Activated CD4-positive, alpha-beta T cell treated with anti-CD3 and anti-CD28 coated beads, Interleukin-2, amount 50 U/mL, for 24 hours (primary cell): ENCODE measurements at places on chromosomes 6 and 20.
A peak's percentile ranks its signal among the peaks of the same experiment; 100 is the strongest.

- DNase-seq, result no peak
These were observed 272.5 kb upstream of the JAG1 start for GRCh38 chr20:10946124-10946880.

- no peak for DNase-seq
These were observed 154.6 kb upstream of the SOX4 start for GRCh38 chr6:21438986-21439352.

DNA sequence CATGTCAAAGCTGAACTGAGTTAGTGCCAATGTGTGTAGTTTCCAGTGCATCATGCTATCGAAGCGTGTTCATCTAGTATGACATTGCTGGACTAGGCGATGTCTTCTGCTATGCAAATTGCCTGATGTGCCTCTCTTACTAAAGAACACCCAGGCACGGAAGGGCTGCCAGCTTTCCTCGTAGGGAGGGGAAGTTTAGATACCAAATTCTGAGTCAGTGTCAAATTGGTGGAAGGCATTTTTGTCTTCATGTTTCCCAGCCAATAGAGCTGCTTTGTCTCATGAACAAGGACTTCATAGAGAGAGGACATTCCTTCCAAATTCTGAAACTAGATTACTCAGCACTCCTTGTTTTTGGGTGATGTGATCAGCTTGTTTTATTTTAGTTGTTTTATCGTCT, 320.1 kb downstream of the BTBD3 start:
- DNase-seq, result no peak

- DNase-seq, result no peak
These were observed 98.1 kb downstream of the SYNDIG1 start for GRCh38 chr20:24567508-24567907.

DNA sequence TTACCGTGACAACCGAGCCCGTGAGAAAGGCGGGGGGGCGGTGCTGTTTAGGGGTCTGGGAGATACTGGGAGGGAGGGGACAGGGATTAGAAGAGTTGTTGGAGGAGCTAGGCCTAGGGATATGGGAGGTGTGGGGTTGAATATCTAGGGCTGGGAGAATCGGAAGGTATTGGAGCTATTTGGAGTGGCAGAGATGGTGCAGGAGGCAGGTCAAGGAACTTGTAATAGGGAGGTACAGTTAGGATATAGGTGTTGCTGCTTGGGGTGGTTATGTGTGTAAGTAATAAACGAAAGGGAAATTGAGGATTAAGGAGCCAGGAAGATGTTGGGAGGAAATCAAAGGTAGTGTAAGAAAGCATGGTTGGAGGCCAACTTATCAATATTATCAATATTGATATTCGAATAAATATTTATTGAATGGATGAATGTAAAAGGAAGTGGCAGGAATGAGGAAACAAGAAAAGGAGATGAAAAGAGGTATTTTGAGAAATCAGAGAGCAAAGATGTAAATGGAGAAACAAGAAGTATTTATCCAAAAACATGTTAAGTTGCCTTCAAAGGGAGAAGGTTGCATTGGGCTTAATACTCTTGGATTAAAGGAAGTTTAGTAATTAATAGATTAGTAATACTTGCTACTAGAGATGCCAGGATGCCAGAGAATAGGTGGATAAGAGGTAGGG, 602 bp downstream of the PPP1R11 start:
- no peak for DNase-seq

GRCh38 chr6:163302747-163303146, 111.8 kb upstream of the QKI start:
- no peak for DNase-seq

DNA sequence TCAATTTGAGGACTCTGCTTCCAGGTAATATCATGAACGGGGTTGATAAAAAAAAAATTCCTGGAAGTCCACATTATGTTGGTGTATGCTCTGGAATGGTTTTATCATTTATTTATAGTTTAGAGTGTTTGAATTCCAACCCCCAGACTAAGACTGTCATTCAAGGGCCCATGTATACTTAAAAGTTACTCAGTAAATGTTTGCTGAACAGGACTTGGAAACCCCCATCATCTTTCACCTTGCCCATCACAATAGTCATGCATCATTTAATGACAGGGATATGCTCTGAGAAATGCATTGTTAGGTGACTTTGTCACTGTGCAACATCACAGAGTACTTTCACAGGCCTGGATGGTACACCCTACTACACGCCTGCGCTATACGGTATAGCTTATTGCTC, 104.8 kb downstream of the ATXN1 start:
- no peak for DNase-seq

DNA sequence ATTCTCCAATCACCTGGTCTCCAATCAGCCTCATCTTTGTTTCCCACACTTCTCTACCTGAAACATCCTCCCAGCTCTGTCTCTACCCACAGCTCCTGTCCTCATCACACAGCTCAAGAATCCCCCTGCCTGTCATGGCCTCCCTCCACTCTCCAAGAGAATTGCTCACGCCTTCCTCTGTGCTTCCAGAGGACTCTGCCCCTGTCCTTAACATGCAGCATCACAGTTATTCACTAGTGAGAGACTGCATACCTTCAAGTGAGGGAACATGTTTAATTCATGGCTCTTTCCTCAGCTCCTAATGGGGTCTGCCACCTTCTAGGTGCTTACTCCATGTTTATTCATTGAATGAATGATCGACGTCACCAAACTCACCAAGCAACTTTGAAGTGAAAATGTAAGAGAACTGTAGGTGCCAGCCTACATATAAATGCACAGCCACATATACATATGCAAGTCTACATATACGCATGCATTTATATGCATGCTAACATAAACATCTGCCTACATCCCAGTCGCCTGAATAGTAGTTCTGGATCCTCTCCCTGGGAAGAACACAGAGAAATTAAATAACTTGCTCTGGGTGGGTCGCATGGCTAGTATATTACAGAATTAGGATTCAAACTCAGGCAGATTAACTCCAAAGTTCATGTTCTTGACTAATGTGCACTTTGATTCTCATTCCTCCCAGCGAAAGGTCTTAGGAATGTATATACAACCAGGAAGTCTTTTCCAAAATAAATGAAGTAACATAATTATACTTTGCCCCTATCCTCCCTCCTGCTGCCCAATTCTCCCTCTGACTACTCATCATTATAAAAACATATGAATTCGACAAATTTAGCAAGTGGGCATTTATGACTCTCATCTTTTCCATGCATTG, 295.6 kb downstream of the MAFB start:
- DNase-seq, result no peak

GRCh38 chr6:136326038-136326553, 36.5 kb upstream of the BCLAF1 start:
- no peak for DNase-seq

- DNase-seq, result no peak
These were observed 216.3 kb upstream of the ECI2 start for GRCh38 chr6:4351520-4352321.

DNA sequence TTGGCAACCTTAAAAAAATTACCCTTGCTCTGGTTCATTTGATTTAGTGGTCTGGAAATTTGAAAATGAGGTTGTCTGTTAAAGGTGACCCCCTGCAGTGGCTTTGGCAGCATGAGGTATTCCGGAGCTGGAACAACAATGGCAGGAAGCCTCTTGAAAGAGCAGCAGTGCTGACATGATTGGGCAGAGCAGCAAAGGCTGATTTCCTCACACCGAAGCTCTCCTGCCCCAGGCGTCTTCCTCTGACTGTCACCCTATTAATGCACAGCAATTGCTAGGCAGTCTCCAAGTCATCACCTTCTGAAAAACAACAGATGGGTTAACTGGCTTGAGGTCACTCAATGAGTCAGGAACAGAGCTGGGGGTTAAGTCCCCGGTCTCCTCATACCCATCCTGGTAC, 241.8 kb upstream of the MMS22L start:
- no peak for DNase-seq

GRCh38 chr20:38804682-38805501, 605 bp upstream of the PPP1R16B start:
- no peak for DNase-seq

GRCh38 chr6:158367816-158368215, 55.6 kb downstream of the TULP4 start:
- DNase-seq, result no peak

- peak; percentile 25 for DNase-seq
These were observed 22.6 kb upstream of the HLA-DQB2 start for GRCh38 chr6:32785781-32786533.

- no peak for DNase-seq
These were observed 6.5 kb upstream of the GATA5 start for GRCh38 chr20:62482146-62482809.

- DNase-seq, result no peak
These were observed 1.2 kb downstream of the FAM8A1 start for GRCh38 chr6:17601386-17601703.

GRCh38 chr6:21665110-21665391, 71.5 kb downstream of the SOX4 start:
- no peak for DNase-seq

DNA sequence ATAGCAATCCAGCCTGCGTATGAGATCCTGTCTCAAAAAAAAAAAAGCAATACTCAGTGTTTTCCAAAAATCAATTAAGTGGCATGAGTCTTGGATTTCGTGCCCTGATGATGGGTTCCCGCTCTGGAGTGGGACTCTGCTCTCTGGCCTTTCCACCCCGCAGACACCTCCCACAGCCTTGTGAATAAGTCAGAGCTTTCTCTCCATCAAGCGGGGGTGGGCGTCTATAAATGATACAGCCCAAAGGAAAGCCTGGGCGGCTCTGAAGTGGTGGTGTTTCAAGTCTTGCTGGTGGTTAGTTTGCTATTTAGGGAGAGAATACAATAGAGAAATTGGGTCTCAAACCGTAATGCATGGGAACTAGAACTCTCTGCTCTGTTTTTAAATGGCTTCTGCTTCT, 52.5 kb upstream of the TAGAP start:
- DNase-seq, result no peak

- no peak for DNase-seq
These were observed 175.1 kb upstream of the JAG1 start for GRCh38 chr20:10848810-10849370.

DNA sequence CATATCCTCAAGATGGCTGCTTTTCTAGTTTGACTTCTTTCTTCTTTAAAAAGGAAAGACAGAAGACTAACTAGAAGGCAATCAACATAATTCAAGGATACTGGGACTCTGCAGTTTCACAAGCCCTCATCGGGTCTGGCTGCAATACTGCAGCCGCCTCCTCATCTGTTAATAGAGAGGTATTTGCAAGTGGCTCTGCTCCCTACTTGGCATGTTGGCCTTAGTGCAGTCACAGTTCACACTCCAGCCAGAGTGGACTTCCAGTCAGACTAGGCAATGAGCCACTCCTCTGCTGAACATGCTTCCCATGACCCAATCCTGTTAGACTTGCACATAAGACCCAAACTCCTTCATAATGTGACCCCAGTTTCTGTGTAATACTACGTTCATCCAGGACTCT, 141.9 kb upstream of the ENPP5 start:
- no peak for DNase-seq

GRCh38 chr20:15616626-15617025, 956.6 kb downstream of the KIF16B start:
- no peak for DNase-seq

GRCh38 chr6:143401636-143402370, 48.7 kb downstream of the ADAT2 start:
- DNase-seq, result no peak

GRCh38 chr6:136822046-136822375, 381 bp upstream of the PEX7 start:
- peak; percentile 6 for DNase-seq

DNA sequence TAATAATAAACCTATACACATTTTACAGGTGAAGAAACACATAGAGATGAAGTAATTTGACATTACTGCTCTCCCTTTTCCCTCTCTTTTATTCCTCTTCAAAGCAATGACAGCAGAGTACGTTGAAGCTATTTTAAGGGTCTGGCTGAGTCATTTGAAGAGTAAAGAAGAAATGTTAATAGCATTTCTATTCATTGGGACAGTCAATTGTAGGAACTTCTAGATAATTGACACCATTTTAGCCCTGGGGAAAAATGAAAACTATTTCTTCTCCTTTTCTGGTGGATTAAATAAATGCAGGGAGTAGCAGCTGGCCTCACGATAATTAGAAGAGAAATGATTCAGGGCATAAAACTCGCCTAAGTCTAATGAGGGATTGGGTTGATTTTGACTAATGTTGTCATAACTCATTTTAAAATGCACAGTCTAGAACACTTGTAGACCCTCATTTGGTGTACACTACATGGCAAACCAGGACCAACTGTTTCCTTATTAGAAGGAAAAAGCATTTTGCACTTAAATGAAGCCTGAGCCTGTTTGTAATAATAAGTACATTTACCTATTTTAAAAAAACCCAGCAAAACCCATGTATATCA, 48.1 kb downstream of the RIPOR2 start:
- DNase-seq, result no peak

DNA sequence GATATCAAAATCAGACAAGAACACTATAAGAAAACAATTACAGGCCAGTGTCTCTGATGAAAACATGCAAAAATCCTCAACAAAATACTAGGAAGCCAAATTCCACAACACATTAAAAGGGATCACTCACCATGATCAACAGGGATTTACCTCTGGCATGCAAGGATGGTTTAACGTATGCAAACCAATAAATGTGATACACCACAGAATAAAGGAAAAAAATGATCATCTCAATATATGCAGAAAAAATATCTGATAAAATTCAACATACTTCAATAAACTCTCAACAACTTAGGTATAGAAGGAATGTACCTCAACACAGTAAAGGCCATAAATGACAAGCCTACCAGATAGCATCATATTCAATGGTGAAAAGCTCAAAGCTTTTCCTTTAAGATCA, 66.6 kb downstream of the SHPRH start:
- no peak for DNase-seq

- DNase-seq, result no peak
These were observed 2.0 kb downstream of the TBX18 start for GRCh38 chr6:84762220-84763002.

DNA sequence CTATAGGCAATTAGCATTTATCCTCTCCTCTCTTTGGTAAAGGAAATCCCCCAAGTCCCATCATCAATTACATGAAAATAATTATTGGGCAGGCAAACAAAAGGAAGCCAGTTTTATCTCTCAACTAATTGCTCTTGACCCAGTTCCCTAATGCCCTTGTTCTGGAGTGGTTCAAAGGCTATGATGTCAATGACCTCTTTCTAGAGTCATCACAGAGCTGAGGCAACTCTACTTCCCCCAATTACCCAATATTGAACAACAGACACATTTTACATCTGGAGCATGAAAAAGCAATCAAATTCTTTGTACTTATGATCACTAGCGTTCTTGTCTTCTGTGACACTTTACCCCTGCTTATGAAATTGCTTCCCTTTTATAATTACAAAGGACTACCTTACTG, 43.5 kb downstream of the NT5E start:
- DNase-seq, result no peak
